ENCODE measurements at places on chromosomes 3 and 15.
A peak's percentile ranks its signal among the peaks of the same experiment; 100 is the strongest.

- no peak for DNase-seq
These were observed 114.8 kb downstream of the IGF1R start for GRCh38 chr15:98763179-98763578.

GRCh38 chr3:53122933-53123305, 7.3 kb downstream of the RFT1 start:
- no peak for DNase-seq

DNA sequence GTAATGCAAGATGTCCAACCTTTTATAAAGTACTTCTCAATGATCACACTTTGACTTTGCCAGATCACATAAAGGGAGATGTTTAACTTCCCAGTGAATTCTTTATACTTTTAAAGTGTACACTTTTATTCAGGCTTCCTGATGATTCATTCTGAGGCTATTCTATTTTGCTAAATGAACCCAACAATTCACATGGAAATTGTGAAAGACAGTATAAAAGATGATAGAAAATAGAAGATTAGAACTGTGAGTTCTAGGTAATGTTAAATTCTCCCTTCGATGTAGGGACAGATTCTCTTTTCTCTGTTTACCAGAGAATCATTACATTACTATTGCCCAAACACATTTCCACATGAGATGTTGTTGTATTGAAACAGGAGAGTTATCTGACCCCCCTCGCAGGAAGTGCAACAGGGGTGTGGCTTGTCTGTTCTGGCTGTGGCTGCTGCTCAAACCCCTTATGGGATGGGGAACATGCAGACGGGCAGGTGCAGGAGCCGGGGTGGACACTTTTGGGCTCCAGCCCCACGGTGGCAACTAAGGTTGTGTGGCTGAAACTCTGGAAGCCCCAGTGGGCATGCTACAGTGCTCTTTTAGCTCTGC, 131.3 kb upstream of the LRTM1 start:
- DNase-seq, result no peak

- no peak for DNase-seq
These were observed 63.2 kb upstream of the RAD18 start for GRCh38 chr3:9026320-9027045.

DNA sequence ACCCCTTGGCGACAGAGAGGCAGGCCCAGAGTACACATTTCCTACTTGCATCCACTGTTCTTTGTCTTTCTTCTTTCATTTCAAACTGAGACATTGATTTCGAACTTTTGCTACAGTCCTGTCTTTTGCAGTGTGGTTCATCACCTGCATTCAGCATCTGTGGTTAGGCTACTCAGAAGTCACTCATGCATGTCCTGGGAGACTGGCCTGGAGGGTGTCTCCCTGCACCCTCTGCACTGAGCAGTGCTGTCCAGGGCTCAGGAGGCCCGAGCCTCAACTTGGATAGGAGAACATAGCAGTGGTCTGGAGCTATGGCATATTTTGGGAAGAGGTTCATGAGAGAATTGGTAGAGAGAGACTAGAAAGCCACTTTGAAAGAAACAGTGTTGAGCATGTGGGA, 240.2 kb upstream of the TPRG1 start:
- no peak for DNase-seq

GRCh38 chr15:39056357-39056756, 491.7 kb upstream of the RASGRP1 start:
- no peak for DNase-seq

- no peak for DNase-seq
These were observed 359.8 kb downstream of the LPP start for GRCh38 chr3:188513662-188514328.

- DNase-seq, result no peak
These were observed 21.3 kb upstream of the SCAANT1 start for GRCh38 chr3:63933459-63933858.

GRCh38 chr15:39106950-39107349, 473.9 kb upstream of the THBS1 start:
- no peak for DNase-seq

- DNase-seq, result peak; percentile 2
These were observed 184.6 kb upstream of the AGTR1 start for GRCh38 chr3:148513096-148513543.

DNA sequence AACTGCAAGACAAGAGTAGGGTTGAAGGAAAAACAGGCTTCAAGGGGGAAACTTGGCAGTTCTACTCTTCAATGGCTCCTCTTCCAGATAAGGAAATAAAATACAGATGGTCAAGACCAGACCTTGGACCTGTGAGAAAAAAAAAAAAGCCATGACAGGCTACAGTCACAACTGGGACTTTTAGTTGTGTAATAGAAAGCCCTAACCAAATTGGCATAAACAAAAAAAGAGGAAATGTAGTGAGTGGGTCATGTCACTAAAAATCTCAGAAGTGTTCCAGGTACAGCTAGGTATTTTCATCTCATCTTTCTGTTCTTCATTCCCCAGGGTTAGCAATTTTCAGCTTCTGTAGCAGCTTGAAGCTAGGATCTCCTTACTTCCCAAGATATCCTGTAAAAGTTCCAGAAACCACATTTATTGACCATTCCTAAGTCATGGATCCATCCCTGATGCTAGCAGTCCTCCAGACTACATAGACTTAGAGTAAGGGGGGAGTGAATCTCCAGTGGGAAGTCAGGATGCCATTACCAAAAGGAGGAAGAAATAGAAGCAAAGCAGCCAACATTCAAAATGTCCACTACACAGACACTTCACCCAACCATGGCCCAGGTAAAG, 61.0 kb upstream of the CSTA start:
- no peak for DNase-seq

DNA sequence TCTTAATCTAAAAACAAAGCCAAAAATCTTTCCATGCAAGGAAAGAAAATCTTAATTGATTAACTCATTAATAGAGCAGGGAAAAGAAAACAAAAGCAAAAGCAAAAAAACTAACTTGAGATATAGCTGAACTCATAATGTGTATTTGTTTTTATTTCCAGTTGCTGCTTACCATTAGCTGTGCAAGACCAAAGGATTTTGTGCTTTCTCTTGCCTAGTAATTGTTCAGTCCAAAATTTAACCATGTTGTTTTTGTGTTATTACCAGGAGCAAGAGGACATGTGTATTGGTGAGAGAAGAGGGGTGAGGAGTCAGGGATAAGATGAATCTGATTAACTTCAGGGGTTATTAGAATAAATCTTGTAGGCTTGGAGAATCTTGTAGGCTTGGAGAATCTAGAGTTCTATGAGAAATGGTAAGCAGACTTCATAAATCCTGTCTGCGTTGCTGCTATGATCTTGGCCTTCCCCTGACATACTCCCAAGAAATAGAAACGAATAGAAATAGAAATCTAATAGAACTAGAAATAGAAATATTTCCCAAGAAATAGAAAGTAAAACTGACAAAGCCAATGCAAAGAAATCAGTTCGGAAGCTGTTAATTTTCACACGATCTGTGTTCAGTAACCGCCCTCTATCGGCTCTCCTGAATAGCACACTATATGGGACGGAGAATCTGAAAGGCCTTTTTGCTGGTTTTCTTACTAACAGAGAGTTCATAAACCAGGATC, 72.6 kb upstream of the TNFSF10 start:
- DNase-seq, result no peak

DNA sequence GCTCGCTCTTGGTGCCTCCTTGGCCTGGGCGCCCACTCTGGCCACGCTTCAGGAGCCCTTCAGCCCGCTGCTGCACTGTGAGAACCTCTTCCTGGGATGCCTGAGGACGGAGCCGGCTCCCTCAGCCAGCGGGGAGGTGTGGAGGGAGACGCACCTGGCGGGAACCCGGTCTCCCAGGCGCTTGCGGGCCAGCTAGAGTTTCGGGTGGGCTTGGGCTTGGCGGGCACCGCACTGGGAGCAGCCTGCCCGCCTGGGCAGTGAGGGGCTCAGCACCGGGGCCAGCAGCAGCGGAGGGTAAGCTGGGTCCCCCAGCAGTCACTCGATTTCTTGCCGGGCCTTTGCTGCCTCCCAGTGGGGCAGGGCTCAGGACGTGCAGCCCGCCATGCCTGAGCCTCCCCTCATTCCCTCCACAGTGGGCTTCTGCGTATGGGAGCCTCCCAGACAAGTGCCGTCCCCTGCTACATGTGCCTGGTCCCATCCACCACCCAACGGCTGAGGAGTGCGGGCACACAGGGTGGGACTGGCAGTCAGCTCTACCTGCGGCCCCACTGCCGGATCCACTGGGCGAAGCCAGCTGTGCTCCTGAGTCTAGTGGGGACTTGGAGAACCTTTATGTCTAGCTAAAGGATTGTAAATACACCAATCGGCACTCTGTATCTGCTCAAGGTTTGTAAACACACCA, 708.7 kb downstream of the VGLL3 start:
- DNase-seq, result no peak

GRCh38 chr15:91578511-91578910, 275.0 kb upstream of the SLCO3A1 start:
- no peak for DNase-seq

- DNase-seq, result no peak
These were observed 19.4 kb downstream of the RPLP1 start for GRCh38 chr15:69472046-69472445.

Data from AG08396 (cell line).